ENCODE measurements at places on chromosomes 13 and 19.

DNA sequence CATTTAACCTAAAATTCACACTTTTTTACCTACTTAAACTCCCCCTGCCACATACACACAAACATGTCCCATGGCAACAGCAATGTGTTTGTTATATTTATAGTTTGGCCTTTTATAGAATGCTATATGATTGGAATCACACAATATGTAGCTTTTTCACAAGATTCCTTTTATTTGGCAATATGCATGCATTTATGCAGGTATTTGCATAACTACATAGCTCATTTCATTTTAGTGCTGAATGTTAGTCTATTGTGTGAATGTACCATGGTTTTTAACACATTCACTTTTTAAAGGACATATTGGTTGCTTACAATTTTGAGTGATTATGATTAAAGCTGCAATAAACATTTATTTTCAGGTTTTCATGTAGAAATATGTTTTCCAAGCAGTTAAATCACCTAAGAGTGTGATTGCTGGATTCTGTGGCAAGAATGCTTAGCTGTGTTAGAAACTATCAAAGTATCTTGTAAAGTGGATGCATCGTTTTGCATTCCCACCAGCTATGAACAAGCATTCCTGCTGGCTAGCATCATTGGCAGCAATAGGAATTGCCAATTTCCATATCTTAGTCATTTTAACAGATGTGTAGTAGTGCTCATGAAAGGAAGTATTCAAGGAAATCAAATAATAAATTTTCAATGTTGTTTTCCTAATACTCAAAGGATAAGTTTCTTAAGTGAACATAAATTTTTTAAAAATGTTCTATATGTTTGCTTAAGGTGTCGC lies 557.0 kb downstream of the SLITRK1 start:
- DNase-seq = no peak

DNA sequence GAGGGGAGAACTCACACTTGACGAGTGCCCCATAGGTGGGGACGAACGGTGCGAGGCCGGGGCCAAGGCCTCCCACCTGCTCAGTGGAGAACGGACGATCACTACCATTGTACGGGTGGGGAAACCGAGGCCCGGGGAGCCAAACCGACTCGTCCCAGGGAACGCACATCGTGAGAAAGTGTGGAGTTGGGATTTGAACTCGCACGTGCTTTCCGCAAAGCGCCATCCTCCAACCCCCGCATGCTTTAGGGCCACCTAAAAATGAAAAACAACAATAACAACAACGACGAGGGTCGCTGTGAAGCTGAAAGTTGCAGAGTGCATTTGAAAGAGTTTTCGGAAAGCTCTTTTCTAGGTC lies 458 bp downstream of the ARHGEF1 start:
- no peak for DNase-seq

DNA sequence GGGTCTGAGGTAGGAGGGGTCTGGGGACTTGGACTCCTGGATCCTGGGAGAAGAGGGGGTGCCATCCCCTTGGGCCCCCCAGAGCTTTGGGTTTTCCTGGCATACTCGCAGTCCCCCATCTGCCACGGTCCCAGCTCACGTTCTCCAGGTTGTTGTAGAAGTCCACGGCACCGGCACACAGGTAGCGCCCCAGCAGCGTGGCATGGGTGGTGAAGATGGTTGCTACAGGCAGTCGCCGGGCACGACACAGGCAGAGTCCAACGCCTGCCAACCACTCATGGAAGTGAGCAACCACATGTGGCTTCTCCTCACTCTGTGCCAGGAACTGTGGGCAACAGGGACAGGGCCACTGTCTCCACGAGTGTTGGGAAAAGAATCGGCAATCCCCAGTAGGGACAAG lies 7.4 kb downstream of the GYS1 start:
- DNase-seq = no peak

DNA sequence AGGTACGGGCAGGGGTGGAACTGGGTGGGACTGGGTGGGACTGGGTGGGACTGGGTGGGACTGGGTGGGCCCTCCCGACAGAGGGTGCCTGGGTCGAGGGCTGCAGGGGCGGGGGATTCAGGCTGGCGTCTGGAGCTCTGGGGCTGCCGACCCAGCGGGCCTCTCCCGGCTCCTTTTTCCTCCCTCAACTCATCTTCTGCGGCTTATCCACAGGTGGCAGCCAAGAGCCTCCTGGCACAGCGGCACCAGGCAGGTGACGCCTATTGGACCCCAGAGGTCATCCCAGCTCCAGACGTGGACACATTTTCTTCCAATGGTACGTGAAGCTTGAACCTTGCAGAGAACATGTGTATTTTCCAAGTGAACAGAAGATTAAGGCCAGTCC lies 533 bp downstream of the ZNF544 start:
- DNase-seq = no peak

- DNase-seq = no peak
Observed at GRCh38 chr13:18946738-18947137, 234.9 kb downstream of the TUBA3C start.

DNA sequence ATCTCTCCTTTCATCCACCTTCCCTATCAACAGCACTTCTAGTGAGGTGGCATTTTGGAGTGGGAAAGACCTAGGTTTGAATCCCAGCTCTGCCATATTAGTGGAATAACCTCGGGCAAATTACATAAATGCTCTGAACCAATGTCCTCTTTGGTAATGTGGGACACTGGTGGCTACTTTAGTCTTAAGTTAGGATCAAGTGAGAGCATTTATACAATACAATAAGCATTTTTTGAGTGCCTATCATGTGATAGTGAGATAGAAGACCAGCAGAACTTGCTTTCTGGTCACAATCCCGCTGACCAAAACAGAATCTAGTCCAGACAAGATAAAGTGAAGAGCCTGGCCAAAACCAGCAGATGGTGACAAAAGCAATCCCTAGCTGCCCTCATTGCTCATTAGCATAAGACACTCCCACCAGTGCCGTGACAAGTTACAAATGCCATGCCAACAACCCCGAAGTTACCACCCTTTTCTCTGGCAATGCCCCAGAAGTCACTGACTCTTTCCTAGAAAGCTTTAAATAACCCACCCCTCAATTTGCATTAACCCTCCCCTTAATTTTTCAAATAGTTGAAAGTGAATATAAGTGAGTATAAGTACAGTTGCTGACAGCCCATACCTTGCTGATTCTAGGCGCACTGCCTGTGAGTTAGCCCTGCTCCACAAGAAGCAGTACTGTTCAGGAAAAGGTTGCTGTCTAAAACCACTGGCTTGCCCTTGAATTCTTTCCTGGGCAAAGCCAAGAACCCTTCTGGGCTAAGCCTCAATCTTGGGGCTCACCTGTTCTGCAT lies 28.9 kb upstream of the KPNA3 start:
- peak; percentile 5 for DNase-seq

GRCh38 chr19:40614622-40615411 lies 13.6 kb downstream of the LTBP4 start:
- peak; percentile 92 for DNase-seq

DNA sequence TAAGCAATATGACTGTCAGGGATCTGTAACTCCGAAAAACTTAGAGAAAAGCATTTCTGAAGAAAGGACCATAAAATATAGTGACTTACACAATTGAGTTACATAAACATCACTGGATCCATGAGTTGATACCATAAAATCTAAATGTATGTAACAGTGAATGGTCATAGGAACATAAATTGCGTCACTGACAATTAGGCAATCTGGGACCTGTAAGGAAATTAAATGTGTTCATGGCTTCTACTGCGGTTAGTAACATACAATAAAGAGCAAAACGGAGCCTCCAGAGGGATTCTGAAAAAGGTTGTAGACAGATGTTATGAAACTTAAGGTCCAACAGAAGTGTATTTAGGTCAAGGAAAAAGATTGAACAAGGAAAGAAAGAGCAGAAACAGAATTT lies 27.1 kb downstream of the POU4F1 start:
- DNase-seq = no peak

DNA sequence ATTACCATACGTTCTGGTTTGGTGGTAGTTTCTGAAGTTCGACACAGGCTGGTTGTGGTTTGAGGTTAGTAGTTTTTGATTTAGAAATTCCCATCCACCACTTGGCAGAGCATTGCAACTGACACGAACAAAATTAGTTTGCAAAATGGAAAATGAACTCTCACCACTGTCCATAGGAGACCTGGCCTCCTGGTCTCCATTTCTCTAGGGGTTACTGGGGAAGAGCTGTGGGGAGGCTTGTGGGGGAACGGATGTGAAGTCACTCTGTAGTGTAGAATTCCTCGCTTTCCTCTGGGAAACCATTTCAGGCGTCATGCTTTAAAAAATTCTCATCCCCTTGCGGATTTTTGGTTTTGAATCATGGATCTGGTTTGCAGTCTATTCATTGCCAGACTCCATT lies 321.5 kb upstream of the MAB21L1 start:
- no peak for DNase-seq

GRCh38 chr13:44089452-44089851 lies 209.7 kb downstream of the LACC1 start:
- DNase-seq = no peak

DNA sequence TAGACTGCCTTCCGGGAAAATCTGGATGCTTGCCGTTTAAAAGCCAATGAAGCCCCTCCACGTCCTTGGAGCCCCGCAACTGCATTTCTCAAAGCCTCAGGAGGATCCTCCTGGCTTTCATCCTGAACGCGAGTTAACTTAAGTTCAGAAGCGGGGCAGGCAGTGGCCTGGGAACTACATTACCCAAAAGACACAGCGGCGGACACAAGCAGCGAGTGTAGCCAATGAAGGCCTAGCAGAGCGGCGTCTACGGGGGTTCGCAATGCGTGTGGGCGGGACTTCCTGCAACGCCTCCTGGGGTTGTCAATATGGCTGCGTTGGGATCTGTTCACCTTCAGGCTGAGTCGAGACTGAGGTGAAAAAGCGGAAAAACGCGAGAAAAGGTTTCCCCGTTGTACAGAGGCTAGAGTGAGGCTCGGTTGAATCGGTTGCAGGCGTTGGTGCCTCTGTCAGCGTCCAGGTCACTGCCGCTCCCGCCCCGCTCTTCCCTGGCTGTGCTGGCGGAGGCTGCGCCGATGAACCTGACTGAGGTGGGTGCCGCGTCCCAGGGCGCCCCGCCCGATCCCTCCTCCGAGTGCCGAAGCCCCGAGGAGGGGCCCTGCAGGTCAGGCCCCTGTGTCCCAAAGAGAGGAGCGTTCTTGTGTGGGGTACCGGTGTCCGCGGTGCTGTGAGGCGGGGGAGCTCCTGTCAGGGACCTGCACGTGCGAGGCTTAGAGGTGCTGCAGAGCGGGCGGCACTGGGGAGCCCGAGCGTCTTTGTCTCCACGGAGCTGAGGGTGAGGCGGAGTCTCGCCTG lies at the start of gene ZNF17:
ZNF17 (plus strand) TSS at position 285 of the 795 bp plus-strand sequence. CDS start 2,455 bp downstream, outside the sequence.
- DNase-seq = peak; percentile 87

GRCh38 chr19:19347401-19348110 lies 26.9 kb downstream of the MAU2 start:
- no peak for DNase-seq

DNA sequence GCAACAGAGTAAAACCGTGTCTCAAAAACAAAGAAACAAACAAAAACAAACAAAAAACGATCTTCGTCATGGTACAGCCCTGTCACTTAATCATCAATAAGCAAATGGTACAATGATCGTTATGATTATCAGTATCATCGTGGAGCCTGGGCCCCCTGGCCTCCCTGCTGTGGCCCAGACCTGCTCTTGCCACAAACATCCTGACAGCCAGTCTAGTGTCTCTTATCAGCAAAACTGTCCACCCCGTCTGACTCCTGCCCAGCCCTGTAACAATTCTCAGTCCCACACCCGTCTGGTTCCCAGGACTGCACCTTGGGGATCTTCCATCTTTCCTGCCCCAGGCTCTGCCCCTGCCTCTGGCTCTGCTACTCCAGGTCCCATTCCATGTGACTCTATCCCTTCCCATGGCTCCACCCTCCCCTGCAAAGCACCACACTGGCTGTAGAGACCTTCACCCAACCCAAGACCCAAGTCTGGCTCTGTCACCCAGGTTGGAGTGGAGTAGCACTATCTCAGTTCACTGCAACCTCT lies 5.7 kb downstream of the ZNF653 start:
- DNase-seq = no peak

DNA sequence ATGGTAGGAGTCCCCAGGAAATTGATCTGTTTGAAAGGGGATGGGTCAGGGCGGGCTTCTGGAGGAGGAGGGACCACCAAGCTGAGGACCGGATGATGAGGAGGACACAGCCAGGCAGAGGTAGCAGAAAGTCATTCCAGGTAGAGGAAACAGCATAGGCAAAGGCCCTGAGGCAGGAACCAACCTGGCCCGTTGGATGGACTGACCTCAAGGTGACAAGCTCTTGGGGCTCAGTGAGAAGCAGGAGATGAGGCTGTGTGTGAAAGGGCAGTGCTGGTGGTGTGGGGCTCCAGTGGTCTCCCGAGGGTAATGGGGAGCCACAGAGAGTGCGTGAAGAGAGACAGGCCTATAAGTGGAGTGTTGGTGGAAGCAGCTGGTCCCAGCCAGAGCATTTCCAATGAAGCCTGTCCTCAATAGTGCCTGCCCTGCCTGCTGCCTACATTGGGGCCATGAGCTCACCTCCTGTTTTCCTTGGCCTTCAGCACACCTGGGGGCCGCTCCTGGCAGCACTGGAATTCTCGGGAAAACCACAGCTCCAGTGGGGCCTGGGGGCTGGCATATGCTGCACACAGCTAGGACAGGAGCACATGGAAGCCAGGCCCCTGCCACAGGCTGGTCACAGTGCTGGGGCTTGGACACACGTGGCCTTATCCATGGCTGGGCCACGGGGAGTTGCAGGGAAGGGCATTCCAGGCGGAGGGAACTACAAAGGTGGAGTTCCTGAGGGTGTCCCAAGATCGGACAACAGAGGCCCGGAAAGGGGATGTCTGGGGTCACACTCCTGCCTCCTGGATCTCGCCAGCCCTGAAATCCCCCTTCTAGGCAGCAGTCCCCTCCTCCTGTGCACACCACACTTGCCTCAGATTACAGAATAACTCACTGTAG lies 2.3 kb upstream of the COMP start:
- DNase-seq = no peak

DNA sequence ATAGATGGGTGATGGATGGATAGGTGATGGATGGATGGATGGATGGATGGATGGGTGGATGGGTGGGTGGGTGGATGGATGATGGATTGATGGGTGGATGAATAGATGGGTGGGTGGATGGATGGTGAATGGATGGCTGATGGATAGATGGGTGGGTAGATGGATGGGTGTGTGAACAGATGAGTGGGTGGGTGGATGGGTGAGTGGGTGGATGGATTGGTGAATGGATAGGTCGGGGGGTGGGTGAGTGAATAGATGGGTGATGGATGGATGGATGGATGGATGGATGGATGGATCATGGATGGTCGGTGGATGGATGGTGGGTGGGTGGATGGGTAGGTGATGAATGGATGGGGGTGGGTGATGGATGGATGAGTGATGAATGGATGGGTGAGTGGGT lies 3.5 kb downstream of the SMIM24 start:
- no peak for DNase-seq

DNA sequence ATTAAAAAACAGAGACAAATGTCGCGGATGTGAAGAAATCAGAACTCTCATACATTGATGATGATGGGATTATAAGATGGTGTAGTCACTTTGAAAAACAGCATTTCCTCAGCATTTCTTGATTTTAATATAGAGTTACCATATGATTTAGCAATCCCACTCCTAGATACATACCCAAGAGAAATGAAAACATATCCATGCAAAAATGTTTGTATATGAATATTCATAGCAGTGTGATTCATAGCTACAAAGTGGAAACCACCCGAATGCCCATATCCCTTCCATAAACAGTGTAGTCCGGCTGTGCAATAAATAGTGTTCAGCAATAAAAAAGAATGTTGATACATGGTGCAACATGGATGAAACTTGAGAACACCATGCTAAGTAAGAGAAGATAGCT lies 44.6 kb downstream of the DPY19L3 start:
- no peak for DNase-seq
